ENCODE measurements at places on chromosomes 7 and 10. TPM values are rescaled to one million over a fixed set of nuclear protein-coding genes. Genes with fewer than 3 reads are reported as not detected.

DNA sequence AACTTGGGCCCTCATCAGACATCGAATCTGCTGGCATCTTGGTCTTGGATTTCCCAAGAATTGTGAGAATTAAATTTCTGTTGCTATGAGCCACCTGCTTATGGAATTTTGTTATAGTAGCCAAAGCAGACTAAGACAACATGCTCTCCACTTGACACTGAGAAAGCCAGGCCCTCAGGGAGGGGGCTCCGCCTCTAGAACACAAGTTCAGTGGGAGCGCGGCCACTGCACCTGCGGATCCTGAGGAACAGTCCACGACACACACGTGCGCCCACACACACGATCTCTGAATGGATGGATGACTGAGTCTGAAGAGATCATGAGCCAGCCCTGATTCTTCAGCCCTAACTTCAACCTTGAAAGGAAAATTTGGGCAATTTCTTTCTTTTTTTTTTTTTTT, 73.7 kb downstream of the CTBP2 start:
- DNase-seq = no peak

GIMAP2 gene
- total RNA-seq = 0.85 TPM

DNA sequence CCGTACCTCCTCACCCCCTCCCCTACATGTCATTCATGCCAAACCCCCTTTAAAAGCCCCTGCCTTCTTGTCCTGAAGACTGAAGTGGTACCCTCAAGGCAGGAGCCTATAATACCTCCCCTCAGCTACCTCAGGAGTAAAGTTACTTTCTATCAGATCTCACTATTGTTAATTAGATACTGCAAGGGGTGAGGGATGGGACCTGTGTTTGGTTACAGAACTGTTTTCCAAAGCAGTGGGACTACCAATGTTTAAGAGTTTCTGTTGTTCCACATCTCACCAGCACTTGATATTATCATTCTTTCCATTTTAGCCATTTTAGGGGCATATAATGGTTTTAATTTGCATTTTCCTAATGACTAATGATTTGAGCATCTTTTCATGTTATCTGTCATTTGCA, 196.8 kb upstream of the LRRN3 start:
- DNase-seq = no peak

SLC16A9 gene
- 1.1 TPM for total RNA-seq

TDRD1 gene
- 8.1 TPM for total RNA-seq

GRM3 gene
- not detected for total RNA-seq

- DNase-seq = no peak
Measured at GRCh38 chr10:29244978-29245377, 43.9 kb upstream of the LYZL1 start.

ZKSCAN5 gene
- total RNA-seq = 10.1 TPM

DNA sequence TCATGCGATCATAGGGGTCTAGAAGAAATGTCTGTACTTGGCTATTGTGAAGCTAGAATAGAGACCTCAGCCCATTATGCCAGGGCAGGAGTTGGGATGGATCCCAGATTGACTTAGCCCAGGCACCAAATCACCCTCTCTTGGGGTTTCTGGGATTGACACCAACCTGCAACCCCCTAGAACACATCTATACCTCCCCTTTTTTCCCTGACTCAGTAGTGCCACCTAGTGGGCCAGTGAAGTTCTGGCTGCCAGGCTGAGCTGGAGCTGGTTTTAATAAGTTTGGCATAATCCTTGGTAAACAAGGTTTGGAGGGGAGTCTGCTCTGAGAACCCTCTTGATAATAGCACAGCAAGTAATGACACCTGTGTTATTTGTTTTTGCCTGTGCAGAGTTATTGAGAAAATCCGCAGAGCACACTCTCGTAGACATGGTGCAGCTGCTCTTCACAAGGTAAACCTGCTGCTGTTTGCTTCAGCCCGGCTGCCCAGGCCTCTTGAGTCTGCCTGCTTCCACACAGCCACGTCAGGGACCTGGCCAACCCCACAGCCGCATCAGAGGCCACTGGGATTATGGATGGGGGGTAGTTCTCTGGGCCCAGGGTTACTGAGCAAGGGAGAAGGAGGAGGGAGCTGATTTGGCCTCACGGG, 43.3 kb upstream of the NFKB2 start:
- DNase-seq = peak; percentile 47

- no peak for DNase-seq
Measured at GRCh38 chr10:82278401-82279182, 403.6 kb downstream of the NRG3 start.

DNA sequence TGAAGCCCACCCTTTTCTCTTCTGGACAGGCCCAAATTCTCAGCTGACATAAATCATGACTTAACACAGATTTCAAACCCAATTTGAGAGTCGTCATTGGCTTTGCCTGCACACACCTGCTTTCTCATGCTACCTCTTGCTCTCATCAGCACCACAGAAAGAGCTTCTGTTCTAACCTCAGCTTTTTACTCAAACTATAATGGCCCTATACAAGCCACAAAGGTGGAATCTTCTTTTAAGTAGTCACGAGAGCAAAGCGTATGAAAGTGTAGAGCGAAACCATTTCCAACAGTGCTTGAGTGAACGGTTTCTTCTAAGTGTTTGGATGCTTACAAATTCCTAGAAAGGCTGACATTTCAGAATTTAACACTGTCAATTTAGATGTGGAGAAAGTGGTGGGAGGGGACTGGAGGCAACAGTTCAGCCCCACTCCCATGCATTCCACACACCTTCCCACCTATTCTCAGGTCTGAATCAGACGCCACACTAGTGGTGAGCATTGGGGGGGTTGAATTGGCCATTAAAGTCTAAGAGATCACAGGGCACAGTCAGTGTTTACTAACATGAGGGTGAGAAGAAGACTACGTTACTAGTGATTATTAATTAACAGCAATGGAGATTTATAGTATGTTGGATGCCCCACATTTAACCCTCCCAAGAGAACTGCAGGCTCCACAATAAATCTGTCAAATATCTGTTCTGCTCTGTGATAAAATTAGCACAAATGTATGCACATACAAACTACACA, 114.0 kb downstream of the PRKCQ start:
- DNase-seq = peak; percentile 81

DNA sequence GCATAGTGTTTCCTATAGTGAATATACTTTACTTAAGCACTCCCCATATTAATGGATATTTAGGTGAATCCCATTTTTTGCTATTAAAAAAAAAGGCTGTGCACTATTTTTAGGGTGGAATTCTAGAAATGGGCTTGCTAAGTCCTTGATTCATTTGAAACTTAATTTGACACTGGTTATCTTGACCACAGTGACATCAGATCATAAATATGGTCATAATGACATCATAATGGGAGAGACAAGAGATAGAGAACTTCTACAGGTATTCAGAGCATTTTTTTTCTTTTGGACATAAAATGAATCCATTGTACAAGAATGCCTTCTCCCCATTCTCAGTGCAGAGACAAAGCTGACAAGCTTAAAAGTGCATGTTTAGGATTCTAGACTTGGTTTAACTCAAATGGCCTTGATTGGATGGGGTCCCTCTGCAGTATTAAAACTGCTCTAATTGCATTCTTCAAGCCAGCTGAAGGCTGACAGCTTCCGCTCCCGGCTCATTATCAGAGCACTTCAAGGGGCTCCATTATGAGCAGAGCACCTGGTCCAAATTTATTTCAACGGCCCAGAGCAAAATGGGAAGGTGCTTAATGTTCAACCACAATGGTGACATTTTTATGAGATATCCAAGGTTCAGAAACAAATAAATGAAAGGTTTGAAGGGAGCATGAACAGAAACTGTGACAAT, 104.8 kb downstream of the JAZF1 start:
- DNase-seq = no peak

ECHDC3 gene
- 14.9 TPM for total RNA-seq

ABCB4 gene
- total RNA-seq = 2.9 TPM

C10orf62 gene
- total RNA-seq = 0.35 TPM

- no peak for DNase-seq
Measured at GRCh38 chr7:140883378-140883777, 41.4 kb downstream of the BRAF start.

DNA sequence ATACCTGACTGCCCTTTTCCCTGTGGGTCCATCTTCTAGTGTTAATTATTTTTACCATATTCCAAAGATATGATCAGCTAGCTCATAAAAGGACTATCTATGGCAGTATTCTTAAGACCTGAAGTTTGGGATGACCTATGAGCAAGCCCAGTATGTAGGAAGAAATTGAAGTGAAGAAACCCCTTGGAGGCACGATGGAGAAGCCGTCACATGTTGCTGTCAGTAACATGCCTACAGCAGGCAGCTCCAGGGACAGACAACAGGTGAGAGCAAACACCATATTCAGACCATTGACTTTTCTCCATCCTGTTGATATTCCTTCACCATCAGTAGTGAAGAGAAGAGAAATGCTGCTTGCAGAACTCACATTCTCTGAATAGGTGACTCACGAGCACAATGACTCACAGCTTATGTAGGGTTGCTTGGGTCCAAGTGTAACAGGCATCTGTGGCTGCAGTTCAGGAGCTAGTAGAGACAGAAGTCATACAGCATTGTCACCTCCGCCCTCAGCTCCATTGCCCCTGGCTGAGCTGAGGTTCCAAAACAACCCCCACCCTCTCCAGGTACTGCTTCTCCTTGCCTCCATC, 8.4 kb upstream of the LYZL2 start:
- peak; percentile 95 for DNase-seq

GRCh38 chr7:17320102-17320497, 21.6 kb downstream of the AHR start:
- peak; percentile 27 for DNase-seq

AQP1 gene
- 4.4 TPM for total RNA-seq

HTR7 gene
- not detected for total RNA-seq

DNA sequence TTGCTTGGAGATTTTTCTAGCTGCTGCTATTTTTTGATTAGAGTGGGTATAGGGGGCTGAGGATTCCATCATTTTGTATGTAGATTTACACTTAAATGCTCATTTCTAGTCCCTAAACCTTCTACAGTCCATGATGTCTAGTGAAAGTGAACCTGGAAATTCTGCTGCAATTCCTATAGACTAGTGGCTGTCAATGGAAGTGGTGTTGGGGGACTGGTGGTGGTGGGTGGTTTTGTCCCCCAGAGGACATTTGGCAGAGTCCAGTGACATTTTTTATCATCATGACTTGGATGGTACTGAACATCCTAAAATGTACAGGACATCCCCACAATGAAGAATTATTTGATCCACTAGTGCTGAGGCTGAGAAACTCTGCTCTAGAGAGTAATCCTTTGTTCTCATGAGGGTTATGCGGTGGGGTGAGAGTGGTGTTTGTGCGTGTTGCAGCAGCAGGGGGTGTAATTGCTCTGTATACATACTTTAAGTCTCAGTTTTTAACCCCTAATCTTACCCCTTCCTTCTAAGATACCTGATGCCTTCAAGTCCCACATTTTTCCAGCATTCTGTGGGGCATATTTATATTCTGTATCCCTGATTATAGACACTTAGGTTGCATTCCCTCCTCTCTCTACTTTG, 35.0 kb downstream of the KIF11 start:
- no peak for DNase-seq

DNA sequence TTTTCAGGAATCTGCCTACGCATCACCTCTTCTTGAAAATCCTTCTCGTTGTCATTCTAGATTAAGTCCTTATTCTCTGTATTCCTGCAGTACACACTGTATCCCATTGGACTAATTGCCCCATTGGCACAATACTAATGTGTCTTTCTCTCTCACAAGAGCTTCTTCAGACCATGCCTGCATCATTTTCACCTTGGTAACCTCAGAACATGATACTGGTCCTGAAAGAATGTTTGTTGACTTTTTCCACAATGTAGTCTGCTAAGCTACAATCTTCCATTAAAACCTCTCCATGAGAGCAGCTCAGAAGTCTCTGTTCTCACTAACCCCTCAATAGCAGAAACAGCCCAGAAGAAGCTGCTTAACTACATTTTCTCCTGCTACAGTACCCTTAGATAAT, 270.7 kb downstream of the PCDH15 start:
- DNase-seq = no peak

NKX6-2 gene
- total RNA-seq = not detected

- peak; percentile 44 for DNase-seq
Measured at GRCh38 chr7:148882841-148883265, 1.2 kb downstream of the EZH2 start.

NPY4R2 gene
- total RNA-seq = 1.6 TPM

GJD4 gene
- not detected for total RNA-seq

GRCh38 chr7:28408105-28408959, 4.0 kb upstream of the CREB5 start:
- no peak for DNase-seq

GRCh38 chr7:963236-964078, 9.0 kb upstream of the ADAP1 start:
- DNase-seq = no peak

- DNase-seq = no peak
Measured at GRCh38 chr7:1608318-1608717, 38.5 kb upstream of the PSMG3 start.

DNA sequence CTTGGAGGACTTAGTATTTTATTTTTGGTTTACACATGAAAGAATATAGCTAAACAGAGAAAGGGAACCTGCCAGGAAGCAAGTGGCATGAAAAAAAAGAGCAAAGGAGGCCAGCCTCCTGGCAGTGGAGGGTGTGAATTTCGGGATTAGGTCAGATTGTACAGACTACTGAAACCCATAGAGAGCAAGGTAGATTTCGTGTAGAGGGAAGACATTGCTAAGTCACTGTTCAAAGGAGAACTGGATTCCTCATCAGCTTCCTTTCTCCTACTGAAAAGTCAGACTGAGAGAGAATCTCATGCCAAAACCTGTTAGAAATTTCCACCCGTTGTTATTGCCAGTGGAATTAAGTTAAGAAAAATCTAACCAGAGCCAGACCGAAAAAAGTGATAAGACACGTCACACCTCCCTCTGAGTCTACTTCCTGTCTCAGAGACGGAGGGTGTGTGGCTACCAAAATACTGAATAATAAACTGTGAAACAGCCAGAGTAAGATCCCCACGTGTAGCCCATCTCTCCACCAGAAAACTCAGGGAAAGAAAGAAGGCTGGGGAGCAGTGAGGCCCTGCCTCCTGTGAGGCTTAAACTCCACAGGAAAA, 118.8 kb downstream of the SKIDA1 start:
- DNase-seq = no peak

GRCh38 chr10:101856626-101857025, 13.0 kb upstream of the KCNIP2 start:
- DNase-seq = no peak

PON1 gene
- not detected for total RNA-seq
